ENCODE measurements at places on chromosomes 4 and X.

GRCh38 chr4:80196259-80196921, 913 bp upstream of the PRDM8 start:
- no peak for DNase-seq

GRCh38 chr4:51894059-51894645, 51.2 kb downstream of the DCUN1D4 start:
- DNase-seq: no peak

DNA sequence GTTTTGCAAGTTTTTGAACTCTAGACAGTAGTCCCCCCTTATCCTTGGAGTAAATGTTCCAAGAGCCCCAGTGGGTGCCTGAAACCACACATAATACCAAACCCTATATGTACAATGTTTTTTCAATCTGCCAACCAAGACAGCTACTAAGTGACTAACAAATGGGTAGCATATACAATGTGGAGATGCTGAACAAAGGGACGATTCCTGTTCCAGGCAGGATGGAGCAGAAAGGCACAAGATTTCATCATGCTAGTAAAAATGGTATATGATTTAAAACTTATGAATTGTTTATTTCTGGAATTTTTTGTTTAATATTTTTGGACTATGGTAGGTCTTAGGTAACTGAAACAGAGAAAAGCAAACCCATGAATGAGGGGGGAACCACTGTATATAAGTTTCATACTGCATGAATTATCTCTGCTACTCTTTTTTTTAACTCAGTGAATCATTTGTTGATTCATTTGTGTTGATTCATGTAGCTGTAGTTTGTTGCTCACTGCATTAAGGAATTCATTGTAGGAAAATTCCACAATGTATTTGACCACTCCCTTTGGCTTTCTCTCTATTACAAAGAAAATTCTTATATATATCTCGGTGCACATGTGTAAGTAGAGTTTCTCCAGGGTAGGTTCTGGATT, 21.9 kb upstream of the ANXA3 start:
- no peak for DNase-seq

DNA sequence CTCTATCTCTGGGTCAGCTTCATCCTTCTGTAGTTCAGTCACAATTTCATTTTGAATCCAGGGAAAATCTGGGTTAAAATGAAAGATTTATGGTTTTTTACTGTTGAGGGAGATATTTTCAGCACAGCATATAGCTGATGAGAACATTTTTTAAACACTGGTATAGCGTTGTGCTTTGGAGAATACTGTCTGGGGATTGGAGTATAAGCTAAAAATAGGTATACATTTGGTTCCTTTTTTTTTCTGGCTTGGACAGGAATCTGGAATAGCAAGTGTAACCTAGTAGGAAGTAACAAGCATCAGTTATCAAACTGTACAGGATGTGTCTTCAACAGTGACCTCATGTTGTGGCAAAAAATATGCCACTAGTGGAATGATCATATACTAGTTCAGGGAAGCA, 149.1 kb downstream of the GRXCR1 start:
- no peak for DNase-seq

DNA sequence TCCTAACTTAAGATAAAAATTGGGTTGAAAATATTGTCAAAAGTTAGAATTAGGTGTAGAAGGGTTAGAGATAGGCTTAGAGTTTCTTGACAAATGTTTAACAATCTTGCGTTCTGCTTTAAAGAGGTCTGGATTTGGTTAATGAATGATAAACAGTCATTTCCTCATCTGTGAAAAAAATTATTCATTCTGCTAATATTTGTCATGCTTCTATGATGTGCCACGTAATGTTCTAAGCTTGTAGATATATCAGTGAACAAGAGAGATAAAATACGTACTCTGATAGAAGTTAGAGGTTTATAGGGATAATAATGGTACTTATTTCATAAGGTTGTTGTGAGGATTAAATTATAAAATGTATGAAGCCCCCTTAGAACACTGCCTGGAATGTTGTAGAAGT, 443.0 kb upstream of the GALNT7 start:
- DNase-seq: no peak

- DNase-seq: no peak
These were observed 14.1 kb upstream of the CYTL1 start for GRCh38 chr4:5033281-5033841.

- no peak for DNase-seq
These were observed 22.2 kb downstream of the TMPRSS11A start for GRCh38 chr4:67941074-67941473.

GRCh38 chr4:80587871-80588385, 252.4 kb downstream of the CFAP299 start:
- DNase-seq: no peak

DNA sequence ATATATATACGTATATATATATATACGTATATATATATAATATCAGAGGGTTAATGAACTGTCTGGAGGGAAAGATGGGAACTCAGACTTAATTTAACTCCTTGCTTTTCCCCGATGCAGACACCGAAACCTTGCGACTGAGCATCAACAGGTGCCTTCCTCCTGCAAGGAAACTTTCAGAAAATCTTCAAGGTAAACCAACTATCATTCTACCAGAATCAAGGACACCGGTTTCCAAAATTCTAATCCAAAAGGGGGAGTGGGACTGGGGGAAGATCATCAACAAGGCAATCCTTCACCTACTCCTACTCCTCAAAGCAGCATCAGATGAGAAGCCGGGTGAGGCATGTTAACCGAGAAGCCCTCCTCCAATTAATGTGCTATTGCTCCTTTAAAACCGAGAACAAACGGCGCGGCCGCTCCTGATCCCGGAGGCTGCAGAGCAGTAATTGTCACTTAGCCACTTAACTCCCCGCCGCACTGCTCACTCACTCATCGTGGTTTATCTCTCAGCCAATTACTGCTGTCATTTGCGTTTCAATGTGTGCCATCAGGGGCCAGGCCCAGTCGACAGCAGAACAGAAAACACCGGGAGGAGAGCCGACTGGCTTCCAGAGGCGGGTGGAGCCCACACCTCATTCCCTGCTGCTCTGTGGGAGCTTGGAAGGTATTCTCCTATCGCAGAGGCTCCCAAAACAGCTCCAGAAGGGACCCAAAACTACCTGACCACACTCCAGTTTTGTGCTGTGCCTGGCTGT, 61.7 kb downstream of the MAML3 start:
- no peak for DNase-seq

DNA sequence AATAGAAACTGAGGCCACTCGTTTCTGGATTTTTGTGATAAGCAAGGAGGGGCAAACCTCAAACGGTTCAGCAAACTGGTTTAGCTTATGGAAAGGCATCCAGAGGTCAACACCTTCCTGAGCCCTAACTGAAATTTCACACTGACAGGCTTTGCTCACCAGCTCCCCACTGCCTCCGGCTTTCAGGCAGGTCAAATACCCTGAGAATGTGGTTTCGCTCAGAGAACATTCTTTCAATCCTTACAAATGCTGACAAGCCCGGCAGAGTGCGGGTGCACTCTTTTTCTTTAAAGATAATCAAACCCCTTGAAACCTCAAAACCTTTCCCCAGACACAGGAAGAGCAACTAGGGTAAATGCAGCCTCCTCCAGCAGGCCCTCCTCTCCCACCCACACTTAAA, 41.5 kb downstream of the CD40LG start:
- DNase-seq: no peak

GRCh38 chrX:35664833-35665232, 133.3 kb upstream of the MAGEB16 start:
- no peak for DNase-seq

DNA sequence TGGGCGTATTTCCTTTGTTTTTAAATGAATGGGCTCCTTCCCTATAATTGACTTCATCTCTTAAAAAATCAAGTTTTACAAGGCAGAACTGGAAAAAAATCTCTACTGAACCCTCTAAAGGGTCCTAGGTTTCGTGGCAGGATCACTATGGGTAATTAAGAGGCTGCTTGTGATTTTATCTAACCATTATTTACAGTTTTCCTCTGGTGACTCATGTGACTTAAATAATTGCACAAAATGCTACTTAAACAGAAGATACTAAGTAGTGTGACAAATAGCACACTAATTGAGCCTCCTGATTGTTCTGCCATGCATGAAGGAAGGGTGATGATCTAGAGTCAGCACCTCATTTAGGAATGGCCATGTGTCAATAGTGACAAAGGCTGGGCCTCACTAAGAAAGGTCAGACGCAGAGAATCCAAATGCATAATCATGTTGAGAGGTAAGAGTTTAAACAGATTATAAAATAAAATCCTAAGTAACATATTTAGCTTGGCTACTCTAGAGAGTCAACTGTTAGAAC, 35.5 kb downstream of the OFD1 start:
- DNase-seq: no peak

GRCh38 chrX:70852294-70852693, 56.2 kb downstream of the TEX11 start:
- no peak for DNase-seq

DNA sequence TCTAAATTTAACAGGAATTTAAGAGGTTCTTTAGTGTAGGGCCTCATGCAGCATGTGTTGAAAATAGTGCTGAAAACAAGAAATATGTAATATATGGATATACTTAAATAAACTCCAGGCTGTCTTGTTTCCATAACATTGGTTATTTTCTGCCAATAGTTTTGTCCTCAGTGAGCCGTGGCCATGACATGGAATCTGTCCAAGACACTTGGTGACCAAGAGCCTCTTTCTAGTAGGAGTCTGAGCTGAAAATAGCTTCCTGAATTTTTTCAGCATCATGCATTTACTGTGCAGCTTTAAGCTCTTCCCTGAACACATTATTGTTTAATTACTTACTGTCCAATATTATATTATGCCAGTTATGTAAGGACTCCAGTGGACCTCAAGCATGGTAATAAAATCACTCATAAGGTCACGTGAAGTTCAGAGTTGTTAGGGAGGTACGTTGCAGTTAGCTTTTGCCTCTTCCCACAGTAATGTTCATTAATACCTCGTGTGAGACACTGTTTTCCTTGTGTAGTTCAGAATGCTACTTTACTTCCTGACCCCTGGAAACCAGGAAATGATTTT, 488.2 kb downstream of the GRID2 start:
- DNase-seq: no peak

- DNase-seq: no peak
These were observed 1.1 kb upstream of the BDH2 start for GRCh38 chr4:103100691-103101090.

DNA sequence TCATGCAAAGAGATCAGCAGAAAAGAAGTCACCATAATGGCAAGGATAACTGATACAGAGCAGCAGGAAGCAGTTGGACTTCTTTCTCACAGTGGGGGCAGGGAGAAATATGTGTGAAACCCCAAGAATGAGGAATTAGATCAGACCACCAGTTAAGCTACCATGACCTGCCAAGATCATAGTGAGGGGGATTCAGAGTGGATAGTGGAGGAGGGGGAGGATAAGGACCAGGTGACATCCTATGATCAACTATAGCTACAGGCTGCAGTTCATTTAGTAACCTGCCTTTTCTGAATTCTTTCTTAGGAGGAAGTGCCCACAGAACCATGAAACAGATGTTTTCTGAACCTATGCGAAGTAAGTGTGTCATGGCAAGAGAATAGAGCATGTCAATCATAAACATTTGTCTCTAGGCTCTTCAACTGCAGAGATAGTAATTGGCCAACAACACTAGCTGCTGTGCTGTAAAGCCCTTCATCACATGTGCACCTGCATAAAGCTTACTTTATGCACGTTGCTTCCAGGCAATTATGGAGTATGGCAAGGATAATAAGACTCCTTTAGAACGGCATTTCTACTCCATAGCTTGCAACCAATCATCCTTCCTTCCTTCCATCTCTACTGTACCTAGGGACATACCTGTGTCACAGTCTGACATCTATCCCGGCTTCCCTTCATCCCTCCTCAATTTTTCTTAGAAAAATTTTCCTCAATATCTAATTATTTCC, 329.7 kb downstream of the EPHA5 start:
- DNase-seq: no peak

GRCh38 chr4:97912156-97912555, 231.1 kb downstream of the STPG2 start:
- DNase-seq: no peak

DNA sequence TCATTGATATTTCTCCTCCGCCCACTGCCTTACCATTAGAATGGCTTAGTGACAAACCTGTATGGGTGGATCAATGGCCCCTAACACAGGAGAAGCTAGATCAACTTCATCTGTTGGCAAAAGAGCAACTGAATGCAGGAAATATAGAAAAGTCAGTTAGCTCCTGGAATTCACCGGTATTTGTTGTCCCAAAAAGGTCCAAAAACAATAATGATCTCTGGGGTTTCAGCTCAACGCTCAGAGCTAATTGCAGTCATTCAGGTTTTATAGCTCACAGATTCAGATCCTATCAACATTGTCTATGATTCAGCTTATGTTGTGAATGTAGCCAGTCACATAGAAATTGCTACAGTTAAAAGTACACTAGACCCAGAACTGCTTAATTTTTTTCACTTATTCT, 124.0 kb upstream of the ZCCHC13 start:
- DNase-seq: no peak

DNA sequence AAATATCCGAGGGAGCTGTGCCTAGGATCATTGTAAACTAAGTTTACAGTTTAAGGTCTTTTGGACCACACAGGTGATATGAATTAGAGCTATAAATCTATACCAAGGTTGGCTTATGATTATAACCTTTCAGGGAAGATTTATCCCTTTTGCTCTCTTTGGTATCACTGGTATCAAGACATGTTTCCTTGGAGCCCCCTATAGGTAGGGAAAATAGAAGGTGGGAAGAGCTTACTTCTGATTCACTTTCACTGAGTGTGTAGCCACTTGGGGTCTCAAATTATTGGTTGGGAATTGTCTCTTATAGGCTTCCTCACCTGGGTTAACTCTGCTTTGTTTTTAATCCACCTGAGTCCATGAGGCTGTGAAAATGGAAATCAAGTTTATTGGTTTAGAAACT, 262.1 kb upstream of the NR3C2 start:
- no peak for DNase-seq

DNA sequence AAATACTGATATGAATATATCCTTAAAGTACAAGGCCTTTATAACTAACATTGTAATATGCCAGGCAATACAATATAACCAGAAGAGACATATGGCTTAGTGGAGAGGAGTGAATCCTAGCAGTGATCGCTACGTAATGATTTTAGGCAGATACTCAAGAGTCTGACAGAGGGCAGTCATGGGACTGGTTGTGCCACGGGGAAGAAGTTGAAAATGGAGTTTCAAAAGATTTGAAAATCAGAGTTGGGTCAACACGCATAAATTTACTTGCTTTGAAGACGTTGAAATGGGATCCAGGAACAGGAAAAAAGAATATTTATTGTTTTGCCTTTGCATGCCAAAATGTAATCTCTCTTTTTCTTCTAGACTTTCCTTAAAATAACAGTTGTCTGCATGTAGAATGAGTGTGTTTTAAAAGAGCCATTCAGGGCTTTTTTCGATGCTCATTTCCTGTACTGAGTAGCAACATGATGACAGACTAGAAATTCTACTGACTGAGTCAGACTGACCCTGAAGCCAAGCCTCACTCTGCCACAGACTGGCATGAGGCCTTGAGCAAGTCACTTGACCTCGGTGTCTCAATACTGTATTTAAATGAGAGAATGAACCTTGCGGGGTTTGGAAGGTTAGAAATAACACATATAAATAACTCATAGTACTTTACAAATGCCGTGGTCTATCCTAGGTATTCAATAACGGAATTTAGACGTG, 8.1 kb upstream of the SMS start:
- DNase-seq: no peak

- DNase-seq: no peak
These were observed 28.3 kb downstream of the ENOX2 start for GRCh38 chrX:130874751-130875150.
